ENCODE measurements at places on chromosomes 12 and 14. TPM values are rescaled to one million over a fixed set of nuclear protein-coding genes. Genes with fewer than 3 reads are reported as not detected.

ESRRB gene
- not detected for total RNA-seq

TMEM119 gene
- total RNA-seq, result not detected

CLEC2B gene
- 11.9 TPM for total RNA-seq

A2M gene
- 1.4 TPM for total RNA-seq

FGF6 gene
- not detected for total RNA-seq

C12orf42 gene
- not detected for total RNA-seq

CRIP1 gene
- 1.4 TPM for total RNA-seq

SMCO2 gene
- total RNA-seq, result 0.13 TPM

NCOR2 gene
- 37.2 TPM for total RNA-seq

STX2 gene
- 34.5 TPM for total RNA-seq

MARK3 gene
- total RNA-seq, result 80.6 TPM

DNA sequence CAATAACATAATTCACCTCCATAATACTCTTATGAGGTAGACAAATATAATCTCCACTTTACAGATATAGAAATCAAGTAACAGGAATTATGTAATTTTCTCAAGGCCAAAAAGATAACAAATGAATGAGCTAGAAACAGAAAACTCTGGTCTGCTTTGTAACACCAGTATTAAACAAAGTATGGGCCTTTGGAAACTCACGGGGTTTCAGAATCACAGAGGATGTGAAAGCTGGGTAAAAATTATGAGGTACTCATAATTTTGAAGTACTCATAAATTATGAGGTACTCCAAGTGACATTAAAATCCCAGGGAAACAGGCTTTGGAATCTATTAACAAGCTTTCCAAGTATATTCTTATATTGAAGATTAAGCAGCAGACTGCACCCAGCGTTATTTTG, 140.2 kb downstream of the MED13L start:
- no peak for DNase-seq

DNA sequence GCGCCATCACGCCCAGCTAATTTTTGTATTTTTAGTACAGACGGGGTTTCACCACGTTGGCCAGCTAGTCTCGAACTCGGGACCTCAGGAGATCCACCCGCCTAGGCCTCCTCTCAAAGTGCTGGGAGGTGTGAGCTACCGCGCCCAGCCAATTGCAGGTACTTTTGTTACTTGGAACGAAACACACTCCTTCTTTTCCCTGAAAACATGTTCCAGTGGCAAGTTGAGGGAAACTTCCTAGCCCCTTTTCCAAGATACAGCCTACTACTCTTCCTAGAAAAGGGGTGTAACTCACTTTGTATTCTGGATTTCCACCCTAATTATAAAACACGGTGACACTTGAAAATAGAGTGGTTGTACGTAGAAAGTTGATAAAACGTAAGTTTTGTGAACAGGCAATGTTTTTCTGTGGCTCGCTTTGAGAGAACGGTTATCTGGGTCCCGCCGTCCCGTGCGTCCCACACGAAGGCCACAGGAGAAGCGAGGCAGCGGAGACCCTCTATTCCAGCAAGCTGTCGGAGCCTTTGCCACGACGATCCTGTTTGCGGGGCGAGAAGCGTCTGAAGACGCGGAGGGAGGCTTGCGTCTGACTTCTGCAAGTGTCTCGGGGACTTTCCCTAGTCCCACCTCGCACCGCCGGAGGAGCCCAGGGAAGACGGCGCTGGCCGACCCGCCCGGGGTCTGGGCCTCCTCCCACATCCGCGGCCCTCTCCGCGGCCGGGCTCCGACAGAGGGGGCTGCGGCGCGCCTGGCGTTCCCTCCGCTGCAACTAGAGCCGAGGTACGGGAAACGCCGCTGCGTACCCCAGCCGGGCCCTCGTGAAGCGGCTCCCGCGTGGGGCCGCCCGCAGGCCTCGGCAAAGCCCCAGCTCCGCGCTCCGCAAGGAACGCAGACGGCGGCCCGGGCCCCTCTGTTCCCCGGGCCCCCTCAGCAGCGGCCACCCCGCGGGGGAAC, 745 bp downstream of the CDCA4 start:
- no peak for DNase-seq

DNA sequence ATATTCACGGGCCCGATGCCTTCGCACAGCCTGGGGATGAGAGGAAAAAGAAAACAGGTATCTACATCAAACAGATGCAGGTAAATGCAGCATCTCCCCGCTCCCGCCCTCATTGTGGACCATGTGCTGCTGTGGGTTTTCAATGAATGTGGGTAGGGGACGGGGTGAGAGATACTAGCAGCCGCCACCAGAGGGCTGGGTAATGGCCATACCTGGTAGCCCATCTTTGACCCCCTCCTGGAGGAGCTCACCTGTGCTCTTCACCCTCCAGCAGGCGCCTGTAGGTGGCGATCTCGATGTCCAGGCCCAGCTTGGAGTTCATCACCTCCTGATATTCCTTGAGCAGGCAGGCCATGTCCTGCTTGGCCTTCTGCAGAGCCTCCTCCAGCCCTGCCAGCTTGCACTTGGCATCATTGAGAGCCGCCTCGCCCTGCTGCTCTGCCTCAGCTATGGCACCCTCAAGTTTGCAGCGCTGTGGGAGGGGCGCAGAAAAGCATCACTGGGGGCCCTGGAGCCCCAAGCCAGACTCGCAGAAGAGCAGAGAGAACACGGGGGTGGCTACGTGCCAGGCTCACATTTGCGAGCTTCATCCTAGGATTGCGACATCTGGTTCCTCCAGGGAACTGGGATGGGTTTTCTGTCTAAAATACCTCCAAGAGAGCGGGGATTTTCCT, 10.2 kb downstream of the KRT82 start:
- DNase-seq, result no peak

DNA sequence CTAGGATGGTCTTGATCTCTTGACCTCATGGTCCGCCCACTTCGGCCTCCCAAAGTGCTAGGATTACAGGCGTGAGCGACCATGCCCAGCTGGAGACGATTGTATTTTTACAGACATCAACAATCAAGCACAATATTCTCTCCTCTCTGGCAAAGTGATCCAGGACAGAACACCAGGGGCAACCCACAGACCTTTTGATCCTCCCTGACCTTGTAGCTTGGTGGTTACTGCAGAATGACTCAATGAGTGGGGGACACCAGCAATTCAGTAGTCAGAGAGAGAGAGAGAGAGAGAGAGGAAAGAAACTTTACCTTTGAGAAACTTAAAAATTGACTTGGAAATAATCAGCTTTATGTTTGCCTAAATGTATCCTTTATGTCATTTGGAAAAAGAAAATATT, 51.2 kb downstream of the DRAM1 start:
- DNase-seq, result no peak

DNA sequence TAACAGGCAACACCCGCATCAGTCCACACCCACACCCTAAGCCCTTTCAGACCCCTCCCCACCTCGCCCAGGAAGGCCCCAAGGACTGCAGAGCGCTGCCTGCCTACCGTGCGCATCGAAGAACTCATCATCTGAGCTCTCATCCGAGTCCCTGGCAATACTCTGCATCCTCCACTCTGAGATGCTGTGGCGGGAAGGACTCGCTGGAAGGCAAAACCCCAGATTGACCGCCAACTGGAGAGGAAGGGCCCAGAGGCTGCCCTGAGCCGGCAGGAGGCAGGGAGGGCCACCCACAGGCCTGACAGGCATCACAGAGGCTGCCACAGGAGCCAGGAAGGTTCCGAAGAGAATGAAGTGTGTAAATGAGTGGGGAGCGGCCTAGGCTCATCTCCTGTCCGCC, 23.8 kb downstream of the ARL6IP4 start:
- DNase-seq, result no peak

- DNase-seq, result no peak
Measured at GRCh38 chr14:65476273-65476941, 63.9 kb downstream of the FUT8 start.

GRCh38 chr14:98931911-98932310, 340.1 kb downstream of the BCL11B start:
- DNase-seq, result no peak

DNA sequence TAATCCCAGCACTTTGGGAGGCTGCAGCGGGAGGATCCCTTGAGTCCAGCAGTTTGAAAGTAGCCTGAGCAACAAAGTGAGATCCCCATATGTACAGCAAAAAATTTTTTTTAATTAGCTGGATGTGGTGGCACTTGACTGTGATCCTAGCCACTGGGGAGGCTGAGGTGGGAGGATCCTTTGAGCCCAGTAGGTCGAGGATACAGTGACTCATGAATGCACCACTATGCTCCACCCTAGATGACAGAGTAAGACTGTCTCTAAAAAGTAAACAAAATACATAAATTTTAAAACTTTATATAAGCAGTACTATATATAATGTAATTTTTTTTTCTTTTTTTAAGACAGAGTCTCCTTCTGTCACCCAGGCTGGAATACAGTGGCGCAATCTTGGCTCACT, 115.4 kb downstream of the ESR2 start:
- no peak for DNase-seq

GRCh38 chr12:101055940-101056339, 154.1 kb downstream of the SLC5A8 start:
- DNase-seq, result no peak

GRCh38 chr14:97217111-97217885, 420.1 kb downstream of the VRK1 start:
- DNase-seq, result no peak

- no peak for DNase-seq
Measured at GRCh38 chr14:74394549-74394948, 31.5 kb downstream of the SYNDIG1L start.

- no peak for DNase-seq
Measured at GRCh38 chr12:104729610-104730446, 228.3 kb downstream of the SLC41A2 start.

DNA sequence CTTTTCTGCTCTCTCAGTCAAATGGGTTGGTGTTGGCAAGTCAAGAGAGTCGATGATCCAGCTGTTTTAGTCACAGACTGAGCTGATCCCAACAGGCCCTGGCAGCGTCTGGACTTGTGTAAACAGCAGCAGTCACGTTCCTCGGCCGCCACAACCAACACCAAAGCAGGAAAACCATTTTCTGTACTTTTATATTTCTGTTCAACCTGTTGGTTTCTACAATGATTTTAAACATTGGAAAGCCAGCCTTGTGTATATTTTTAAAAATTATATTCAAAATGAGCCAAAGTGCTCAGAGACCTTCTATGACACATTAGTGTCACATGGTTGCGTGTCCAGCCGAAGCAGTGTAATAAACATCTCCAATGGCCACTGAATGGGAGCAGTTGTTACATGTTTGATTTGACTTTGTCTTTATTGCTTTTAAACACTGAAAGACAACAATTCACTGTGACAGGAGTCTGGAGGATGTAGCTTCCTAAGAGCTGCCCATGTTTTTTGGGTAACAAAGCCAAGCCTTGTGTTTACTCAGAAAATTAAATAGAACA, 5.9 kb upstream of the SIVA1 start:
- DNase-seq, result no peak

- DNase-seq, result no peak
Measured at GRCh38 chr12:27342536-27342935, 9.9 kb downstream of the BMAL2 start.

DNA sequence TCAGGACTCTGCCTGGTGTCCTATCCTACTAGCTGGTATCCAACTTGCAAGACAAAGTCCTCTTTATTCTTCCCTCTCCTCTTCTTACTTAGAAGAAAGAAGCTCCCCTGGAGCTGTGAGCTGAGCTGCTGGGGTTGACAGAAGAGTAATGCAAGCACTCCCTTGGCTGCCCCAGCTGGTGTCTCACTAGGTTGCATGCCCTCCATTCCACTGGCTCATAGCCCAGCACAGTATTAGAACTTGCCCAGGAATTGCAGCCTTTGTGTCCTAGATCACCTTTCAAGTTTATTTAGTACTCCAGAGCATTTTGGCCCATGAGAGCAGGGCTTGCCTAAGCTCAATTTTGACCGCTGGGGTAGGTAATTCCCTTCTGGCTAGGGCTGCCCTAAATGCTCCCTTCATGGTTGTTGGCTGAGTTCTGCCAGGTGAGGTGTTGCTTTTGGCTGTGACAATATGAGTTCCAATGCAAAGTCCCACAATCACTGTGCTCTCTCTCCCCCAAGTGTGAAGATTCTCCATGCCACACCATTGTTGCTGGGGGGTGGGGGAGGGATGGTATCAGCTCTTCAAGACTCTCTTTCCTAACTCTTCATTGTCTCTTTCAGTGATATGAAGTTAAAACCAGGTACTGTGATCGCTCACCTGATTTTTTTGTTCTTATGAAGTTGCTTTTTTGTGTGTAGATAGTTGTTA, 317.4 kb upstream of the DDHD1 start:
- DNase-seq, result no peak

- DNase-seq, result no peak
Measured at GRCh38 chr12:132433641-132434395, 56.1 kb upstream of the FBRSL1 start.

DNA sequence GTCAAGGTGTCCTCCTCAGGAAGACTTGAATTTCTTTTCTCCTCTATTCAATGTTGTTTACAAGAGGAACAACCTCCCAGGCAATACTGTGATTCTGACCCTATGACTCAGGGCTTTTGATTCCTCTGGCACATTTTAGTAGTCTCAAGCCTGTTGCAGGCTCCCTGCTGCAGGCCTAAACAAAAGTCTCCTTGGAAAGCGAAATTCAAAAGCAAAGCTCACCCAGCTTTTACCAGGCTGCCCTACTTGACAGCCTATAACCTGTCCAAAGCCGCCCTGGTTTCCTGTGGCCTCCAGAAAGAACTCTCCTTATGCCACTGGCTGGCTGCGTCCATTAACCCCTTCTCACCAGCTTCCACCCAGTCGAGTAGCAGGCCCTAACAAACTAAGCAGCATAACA, 11.6 kb downstream of the FGD6 start:
- no peak for DNase-seq

GRCh38 chr14:38255408-38255672, 553 bp downstream of the CLEC14A start:
- DNase-seq, result no peak

DNA sequence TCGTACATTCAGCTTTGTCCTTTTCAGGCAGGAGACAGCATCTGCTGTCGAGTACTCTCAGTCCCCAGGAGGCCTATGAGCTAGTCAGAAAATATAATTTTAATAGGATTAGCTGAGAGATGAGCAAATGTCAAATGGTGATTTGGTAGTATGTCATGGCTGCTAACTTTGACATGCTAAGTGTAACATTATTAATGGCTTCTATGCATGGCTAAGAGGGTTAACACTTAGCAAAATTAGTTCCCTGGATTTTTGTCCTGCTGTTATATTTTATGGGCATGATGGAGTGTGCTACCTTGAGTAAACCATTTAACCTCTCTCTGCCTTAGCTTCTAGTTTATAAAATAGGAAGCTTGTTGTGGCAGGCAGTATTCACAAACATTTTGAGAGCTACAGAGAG, 2.9 kb upstream of the PCNX1 start:
- DNase-seq, result no peak

DNA sequence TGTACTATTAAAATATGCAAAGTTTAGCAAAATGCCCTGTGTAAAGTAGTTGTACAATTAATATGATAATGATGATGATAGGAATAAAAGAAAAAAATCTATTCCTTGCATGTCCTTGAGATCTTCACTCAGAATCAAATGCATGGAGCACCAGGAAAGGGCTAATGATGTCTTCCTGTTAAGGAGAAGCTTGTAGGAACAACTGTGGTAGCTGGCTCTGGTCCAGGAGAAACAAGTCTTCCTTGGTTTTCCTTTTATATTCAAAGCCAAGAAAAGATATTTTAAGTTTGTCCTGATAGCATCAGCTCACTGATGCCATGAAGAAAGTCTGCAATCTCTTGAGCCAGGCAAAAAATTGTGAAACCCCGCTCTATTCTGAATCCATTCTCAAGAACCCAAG, 138.9 kb downstream of the PIK3C2G start:
- DNase-seq, result no peak

All from pulmonary artery endothelial cell (primary cell).